Heart right ventricle (tissue), 16 donors: ENCODE measurements at places on chromosomes 1 and 21.

DNA sequence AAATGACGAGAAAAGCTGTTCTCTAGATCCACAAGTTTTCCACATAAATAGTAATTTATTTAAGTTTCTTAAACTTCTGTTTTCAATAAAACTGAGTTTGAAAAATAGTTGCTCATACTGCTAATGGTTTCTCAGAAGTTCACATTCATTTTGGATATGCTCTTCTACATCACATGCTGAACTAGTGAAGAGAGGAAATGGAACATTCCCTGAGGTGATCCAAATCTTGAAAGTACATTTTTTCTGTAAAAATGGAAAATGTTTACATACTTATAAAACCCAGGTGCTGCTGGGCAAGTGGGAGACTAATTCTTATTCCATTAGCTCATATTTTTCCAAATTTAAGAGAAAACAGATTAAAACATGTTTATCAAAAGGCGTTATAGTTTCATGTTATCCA, 111.7 kb downstream of the ADGRL4 start:
- no peak for DNase-seq

DNA sequence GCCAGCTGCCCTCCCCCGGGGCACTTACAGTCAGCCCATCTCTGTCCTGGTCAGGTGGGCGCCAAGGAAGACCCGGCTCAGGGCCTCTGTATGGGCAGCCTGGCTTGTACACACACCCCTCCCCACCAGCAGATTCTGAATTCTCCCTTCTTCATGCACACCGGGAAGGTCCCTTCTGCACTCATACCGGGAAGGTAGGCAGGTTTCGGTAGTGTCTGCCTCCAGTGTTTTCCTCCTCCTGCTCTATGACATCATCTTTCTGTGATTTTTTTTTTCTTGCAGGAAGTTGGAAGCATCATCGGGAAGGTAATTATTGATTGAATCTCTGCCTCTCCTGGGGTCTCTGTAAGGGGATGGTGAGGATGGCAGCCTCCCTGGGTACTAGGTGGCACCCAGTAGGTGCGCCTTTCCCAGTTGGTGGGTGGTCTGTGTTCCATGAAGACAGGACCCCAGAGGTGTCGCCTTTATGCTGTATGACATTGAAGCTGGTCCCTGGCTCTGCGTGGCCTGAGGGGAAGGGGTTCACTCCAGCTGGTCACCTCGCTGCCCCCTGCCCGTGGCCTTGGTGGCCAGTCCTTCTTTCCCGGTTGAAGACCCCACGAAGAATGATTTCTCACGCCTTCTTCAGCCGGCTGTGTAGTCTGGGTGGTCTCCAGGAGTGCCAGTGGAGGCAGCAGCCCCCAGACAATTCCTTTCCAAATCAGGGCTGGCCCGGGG, 82.1 kb upstream of the COL6A1 start:
- DNase-seq, result no peak

DNA sequence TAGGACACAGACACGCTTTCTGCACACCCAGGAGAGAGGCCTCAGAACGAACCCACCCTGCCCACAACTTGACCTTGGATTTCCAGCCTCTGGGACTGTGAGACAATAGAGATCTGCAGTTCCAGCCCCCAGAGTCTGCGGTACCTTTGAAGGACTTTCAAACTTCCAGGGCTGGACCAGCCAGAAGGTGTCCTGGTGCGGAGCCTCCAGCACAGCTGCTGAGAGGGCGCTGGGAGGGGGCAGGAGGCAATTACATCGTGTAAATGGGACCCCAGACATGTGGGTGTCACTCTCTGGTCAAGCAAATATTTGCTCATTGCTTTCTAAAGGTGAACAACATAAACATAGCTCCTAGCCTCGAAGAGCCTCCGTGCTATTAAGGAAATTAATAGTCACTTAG, 58.7 kb upstream of the ACTRT2 start:
- DNase-seq, result no peak

DNA sequence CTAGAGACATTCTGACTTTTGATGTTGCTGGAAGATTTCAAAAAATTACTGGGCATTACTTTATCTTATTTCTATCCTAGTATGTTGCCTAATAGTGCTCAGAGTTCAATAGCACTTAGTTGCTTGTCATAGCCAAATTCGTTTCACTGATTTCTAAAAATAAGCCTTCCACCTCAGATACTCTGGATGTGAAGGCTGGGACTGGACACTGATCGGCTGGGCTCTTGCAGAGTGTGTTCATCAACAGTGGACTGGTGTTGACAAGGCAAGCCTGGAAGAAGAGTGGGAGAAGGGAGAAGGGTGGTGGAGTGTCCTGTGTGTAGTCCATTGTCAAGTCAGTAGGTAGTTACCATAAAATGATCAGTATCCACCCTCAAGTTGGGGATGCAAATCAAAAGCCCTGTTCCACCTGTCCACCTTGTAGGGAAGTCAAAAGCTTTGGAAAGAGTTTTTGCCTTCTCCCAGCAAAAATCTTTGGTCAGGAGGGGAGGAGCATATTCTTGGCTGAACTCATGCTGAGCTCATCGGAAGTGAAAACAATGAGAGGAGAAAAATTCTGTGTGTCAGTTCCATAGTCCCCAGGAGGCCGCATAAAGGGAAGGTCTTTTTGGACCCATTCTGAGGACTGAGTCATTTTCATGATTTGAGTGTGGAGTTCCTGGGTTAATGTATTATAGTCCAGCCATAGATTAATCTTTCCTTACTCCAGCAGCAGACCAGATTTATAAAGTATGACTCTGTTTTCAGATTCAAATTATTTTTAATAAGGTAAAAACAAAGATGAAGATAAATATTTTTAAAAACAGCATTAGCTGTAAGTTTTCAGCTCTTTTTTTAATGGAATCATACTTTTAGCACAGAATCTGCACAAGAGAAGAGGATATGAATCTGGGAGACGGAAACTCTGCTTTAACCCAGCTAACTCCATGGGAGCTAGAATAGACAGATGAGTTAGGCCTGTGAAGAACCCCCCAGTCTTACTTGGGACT, 99.5 kb upstream of the BMP8A start:
- no peak for DNase-seq

DNA sequence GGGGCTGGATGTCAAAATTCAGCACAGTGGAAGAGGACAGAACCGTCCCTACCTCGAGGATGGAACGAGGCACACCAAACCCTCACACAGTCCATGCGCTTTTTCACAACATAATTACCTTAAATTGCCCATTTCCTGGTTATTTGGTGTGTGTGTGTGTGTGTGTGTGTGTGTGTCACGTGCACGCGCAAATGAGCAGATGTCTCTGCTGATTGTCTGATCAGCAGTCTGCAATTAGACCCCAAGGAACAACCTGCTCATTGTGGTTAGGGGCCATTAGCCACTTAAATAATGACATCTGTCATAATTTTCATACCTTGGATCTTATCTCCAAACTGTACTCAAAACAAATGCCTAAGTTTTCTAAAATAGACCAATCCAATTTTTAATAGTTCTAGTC, 23.2 kb downstream of the AVPR1B start:
- no peak for DNase-seq

DNA sequence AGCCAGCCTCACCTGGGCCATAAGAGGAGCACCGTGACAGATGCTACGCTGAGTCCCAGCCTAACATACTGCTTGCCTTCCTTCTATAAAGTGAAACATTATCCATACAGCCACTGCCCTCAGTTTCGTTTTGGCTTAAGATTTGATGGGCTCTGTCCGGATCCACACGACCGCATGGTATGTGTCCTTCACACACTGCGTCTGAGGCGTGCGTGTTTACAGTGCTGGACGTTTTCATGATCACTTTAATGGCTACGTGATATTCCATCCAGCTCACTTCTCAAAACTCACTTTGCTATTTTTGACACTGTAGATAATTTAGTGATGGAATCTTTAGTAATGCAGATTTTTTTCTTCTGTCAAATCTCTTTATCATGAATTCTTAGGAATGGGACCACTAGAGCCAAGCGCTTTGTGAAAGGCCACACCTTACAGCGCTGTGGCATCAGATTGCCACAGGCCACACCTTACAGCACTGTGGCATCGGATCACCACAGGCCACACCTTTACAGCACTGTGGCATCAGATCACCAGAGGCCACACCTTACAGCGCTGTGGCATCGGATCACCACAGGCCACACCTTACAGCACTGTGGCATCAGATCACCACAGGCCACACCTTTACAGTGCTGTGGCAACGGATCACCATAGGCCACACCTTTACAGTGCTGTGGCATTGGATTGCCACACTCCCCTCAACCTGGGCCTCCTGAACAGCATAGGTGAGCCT, 47.1 kb downstream of the PRDM15 start:
- DNase-seq, result no peak

GRCh38 chr21:38683222-38683621, 122.5 kb upstream of the ETS2 start:
- DNase-seq, result no peak

DNA sequence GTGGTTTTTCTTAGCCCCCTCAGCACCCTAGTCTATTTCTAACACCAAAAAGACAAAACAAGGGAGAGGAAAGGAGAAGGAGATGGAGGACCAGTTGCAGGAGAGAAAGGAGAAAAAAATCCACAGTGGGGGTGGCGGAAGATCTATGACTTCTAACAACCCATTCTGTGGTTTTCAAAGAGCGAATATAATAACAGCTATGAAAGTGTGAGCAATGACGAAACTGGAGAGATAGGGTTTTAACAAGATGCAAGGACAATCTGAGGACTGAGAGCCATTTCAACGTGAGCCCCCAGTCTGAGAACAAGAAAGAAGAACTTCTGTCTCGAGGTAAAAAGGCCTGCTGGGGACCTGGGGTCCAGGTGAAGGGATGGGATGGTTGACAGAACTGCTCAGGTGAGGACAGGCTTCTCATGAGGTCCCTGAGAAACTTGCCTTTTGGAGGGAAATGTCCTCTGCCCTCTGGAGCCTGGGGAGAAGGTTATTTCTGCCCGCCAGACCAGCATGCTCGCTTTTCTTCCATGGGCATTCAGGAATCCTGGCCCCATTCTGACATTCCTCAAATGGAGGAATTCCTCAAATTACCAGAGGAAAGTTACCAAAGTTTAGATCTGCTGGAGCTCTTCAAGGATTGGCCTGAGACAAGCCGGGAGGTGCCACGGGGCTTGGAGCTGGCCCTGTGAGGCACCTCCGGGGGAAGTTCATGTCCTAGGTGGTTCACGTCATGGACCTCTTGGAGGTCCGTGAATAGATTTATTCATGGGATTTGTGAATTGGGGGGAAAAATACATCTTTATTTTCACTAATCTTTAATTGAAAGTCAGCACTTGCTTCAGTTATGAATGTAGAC, at the start of gene CD160:
Gene CD160 (plus strand): TSS at position 270 of the 850 bp plus-strand sequence. CDS start 8,829 bp downstream, outside the sequence.
- no peak for DNase-seq

GRCh38 chr1:238592621-238593020, 701.9 kb upstream of the ZP4 start:
- DNase-seq, result no peak

DNA sequence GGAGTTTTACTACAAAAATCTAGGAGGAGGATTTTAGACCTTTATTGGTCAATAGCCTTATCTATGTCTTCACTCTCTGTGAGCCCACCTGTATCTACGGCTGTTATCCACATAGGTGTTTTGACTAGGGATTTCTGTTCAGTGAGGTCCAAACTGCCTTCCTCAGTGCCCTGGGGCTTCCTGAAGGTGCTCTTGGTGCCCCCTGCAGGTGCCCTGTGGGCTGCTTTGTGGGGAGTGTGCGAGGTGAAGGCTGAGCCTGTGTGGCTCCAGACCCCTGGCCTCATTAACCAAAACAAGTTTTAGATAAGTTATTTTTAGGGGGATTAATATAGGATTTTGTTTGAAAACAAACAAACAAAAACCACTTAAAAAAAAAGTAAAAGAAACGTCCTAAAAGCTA, 122.5 kb downstream of the KIF26B start:
- DNase-seq, result no peak

GRCh38 chr1:203598752-203599151, 27.9 kb upstream of the ATP2B4 start:
- no peak for DNase-seq

DNA sequence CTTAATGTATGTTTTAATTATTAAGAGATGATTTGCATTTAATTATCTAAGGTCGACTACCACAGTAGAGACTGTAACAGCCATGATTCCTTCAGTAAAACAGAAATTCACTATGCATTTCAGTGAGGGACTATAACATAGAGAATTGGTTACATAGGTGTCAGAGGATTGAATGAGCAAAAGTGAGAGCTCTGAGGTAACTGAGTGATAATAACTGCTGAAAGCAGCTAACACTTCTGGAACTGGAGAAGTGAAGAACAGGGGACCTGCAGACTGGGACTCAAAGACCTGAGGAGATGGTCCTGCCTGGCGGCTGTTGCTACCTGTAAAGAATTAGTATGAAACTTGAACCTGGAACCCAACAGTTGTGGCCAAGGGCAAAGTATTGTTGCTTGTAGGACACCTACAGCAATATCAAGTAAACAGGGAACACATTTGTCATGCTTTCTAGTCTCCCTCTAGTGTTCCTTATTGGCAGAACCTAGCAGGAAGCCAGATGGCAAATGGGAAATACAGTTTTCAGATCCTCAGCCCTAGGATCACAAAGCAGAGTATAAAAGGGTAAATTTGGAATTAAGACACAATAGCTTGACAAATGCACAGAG, 110.6 kb downstream of the HS2ST1 start:
- DNase-seq, result no peak

DNA sequence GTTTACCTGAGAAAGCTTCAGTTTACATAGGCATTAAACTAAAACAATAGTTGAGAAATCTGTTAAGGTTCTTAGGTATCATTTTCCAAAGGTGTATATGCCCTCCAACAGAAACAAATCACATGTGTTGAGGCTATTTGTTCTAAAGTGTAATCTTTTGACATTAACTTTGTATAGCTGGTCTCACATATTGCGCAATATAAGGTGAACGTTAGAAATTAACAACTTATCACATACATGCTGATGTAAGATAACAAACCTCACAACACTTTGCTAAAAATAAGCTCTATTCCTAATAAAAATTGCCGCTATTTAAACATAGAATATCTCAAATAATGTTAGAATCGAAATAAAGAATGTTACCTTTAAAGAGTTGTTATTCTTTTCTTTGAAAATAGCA, 340.6 kb downstream of the SRGAP2C start:
- DNase-seq, result no peak

- no peak for DNase-seq
Measured at GRCh38 chr21:42794551-42794950, 84.8 kb downstream of the WDR4 start.

- DNase-seq, result no peak
Measured at GRCh38 chr1:192104852-192105251, 53.4 kb upstream of the RGS18 start.

GRCh38 chr1:70043804-70044203, 161.6 kb downstream of the LRRC40 start:
- DNase-seq, result peak; percentile 9

DNA sequence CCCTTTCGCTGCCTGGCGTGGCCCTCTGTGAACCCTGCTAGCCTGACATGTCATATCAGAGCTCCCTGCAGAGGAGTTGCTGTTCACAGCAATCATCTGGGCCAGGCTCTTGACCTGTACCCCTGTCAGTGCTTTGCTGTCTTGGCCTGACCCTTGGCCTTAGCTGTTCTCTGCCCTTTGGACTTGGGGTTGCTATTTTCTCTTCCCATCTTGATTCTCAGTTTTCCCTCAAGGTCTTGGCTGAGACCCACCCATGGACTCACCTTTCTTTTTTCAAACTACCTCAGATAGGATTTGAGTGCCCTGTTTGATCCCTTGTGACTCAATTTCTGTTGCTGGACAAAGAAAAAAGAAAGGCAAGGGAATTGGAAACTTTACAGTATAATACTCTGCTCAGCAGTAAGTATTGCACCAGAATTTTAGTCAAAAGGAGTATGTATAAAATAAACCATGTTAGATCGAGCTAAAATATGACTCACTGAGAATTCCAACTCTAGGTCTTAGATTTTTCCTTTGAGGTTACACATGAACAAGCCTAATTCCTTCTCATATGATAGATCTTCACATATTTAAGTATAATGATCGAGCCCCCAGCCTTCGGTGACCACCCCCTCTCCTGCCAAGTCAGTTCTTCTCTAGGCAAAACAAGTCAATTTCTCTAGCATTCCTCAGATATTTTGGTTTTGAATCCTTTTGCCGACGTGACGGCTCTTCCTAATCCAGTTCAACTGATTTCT, 110.5 kb downstream of the NGF start:
- no peak for DNase-seq
